Hepatic stellate cell (primary cell): ENCODE measurements at places on chromosomes 12 and 14.
A peak's percentile ranks its signal among the peaks of the same experiment; 100 is the strongest.

DNA sequence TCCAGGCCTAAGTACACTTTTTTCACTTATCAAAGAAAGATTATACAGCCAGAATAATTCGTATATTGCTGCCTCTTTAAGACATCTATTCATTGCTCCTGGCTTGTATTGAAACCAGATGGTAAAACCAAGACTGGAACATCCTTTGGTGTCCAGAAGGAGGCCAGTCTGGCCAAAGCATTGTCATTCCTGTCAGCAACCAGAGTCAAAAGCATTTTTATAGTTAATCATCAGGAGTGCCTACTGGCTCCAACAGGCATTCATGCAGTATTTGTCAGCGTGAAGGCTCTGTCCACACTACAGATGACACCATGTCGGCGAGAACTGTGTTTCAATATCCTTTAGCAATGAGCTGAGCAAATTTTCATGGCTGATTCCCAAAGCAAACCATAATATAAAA is 118.0 kb upstream of the G2E3 start:
- no peak for DNase-seq

DNA sequence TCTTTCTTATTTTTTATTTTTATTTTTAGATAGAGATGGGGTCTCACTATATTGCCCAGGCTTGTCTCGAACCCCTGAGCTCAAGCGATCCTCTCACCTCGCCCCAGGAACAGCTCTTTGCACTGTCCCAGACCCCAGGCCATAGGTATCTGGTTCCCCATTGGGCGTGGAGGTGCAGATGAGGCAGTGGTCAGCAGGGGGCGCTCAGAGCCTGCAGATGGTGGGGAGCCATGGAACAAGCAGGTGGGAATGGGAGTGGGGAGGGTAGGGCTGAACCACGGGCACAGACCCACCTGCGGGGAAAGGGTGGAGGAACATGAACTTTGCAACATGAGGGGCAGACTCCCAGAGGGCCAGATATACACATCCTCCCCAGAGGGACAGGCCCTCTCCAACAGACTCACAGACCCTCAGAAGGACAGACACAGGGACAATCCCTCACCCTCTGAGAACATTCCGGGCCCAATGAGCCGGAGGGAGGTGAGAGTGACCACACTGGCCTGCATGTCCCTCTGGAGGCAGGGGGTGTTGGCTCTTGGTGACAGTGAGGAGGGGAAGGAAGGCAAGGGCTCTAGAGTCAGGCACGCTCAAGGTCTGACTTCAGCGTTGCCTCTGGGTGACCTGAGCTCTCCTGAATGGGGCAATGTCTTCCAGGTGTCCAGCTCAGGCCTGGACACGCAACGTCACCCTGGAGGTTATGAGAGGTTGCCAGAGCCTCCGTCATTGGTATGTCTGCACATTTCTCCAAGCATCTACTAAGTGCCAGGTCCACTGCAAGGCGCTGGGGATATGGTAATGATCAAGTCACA is 34.9 kb downstream of the KRT80 start:
- peak; percentile 76 for DNase-seq

GRCh38 chr14:67851785-67852410 is 32.3 kb downstream of the RAD51B start:
- DNase-seq, result no peak

- no peak for DNase-seq
Observed at GRCh38 chr12:57902478-57902969, 38.8 kb upstream of the ATP23 start.

DNA sequence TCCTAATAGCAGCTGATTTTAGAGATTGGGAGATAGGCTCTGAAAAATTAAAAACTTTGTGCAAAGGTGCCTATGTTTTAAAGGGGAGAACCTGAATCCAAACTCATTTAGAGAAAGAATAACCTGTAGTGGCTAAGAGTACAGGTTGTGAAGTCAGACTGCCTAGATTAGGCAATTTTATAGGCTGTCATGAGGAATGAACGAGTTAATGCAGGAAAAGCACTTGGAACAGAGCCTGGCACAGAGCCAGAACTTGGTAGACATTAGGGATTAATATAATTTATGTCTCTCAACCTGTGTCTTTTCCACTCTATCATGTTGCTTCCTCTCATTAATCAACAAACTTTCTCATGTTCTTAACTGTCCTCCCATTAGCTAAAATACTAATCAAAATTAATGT is 98.1 kb downstream of the WIF1 start:
- no peak for DNase-seq

GRCh38 chr12:66030217-66030781 is 100.3 kb downstream of the LLPH start:
- no peak for DNase-seq

DNA sequence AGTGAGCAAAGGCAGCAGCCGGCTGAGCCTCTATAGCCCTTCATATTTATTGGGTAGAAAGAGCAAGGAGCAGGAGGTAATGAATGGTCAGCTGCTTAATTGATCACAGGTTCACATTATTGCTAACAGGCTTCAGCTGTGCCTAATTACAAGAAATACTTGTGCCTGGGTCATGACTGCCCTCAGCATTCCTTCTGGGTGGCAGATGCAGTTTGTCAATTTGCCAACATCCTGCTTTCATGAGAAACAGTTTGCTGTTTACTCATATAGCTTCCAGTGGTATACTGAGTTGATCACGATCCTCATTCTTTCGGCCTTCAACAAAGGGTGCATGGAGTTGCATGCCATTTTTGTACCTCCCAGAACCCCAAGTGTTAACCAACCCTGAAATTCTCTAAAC is 81.0 kb upstream of the PLEKHG7 start:
- no peak for DNase-seq

DNA sequence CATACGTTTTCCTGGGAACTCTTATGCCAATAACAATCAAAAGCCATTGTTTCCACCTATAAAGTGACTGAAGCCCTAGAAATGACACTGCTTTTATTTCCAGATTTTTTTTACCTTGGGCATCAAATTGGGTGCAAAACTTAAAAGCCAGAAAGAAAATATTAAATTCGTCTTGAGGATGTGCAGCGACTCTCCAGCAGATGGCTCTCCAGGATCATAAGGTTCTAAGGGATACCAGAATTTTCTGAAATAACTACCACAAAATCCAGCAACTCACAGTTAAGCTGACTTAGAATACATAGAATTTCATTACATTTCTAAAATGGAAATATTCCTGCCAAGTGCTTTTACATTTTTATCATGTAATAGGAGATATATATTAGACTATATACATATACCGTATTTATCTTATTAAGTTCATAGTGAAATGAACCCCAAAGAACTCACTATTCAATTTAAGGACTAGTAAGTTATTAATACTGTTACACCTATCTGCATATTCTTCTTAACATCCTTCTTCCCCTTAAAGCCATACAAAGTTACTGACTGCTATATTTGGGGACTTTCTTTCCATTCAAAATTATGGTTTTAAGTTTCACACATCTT is 44.0 kb downstream of the ARMH4 start:
- DNase-seq, result peak; percentile 38

GRCh38 chr12:131550121-131550520 is 160.8 kb upstream of the SFSWAP start:
- no peak for DNase-seq

DNA sequence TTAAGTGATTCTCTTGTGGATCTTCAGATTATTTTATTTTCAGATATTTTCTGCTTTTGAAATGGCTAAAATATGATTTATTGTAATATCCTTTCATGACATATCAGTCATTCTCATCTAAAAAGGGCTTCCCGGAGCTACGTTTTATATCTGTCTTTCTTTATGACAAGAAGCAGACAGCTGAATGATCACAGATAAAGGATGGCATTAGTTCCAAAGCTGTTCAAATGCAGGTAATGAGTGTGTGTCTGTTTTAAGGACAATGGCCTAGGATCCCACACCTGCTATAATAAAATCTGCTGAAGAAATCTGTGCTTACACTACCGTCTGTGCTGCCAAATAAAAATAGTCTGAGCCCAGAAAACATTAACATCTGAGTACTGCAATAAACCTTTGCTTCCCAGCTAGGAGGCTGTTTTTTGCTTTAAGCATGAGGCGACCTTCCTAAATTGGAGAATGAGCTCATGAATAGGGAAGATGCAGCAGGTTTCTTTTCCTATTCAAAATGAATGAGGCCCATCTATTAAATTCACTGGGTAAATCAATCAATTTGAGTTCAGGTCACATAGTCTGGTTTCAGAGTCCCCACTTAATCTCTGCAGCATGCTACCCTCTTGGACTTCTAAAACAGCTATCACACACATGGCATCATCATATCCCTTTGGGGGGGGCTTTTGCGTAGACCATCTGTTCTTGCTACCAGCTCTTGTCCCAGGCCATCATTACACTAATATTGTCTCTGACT is 498.5 kb downstream of the NELL2 start:
- DNase-seq, result no peak

DNA sequence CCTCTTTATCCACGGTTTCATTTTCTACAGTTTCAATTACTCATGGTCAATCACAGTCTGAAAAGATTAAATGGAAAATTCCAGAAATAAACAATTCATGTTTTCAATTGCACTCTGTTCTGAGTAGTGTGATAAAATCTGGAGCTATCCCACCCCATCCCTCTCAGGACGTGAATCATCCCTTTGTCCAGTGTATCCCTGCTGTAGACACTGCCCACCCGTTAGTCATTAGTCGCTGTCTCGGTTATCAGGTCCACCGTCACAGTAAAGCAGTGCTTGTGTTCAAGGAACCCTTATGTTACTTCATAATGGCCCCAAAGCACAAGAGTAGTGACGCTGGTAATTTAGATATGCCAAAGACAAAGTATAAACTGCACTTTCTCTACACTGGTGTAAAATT is 141.0 kb upstream of the LMNTD1 start:
- DNase-seq, result peak; percentile 54

- DNase-seq, result peak; percentile 82
Observed at GRCh38 chr12:12979731-12980259, 20.3 kb downstream of the HEBP1 start.

DNA sequence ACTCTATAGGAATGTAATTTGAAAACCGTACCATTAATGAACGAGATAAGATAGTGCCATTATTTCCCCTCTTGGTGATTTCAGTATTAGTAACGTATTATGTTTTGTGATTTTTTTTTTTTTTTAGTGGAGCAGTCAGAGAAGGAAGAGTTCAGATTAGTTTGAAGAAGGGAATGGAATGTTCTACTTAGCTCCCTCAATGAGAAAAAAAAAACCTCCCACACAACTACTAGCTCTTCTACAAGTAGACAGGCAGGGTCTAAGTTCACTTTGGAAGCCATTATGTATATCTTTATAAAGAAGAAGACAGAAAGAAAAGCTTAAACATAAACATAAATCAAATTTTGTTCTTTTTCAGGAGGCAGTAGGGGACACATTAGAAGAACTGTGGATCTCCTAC is 27.3 kb downstream of the PNMA1 start:
- DNase-seq, result no peak

DNA sequence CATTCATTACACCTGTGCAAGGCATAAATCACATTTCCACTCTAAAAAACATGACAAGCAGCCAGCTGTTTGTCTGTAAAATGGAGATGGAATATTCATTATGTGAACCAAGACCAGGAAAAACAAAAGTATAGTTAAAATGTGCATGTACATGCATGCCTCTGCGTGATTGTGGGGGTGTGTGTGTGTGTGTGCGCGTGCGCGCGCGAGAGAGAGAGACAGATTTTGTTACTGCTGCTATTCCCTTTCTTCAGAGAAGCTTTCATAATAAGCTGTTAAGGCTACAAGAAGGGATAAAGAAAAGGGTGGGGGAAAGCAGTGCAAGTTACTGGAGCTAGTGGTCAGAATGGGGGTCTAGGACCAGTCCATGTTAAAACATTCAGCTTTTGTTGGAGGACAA is 430.3 kb downstream of the NAV3 start:
- no peak for DNase-seq

GRCh38 chr12:62268956-62269355 is 8.8 kb downstream of the USP15 start:
- no peak for DNase-seq

DNA sequence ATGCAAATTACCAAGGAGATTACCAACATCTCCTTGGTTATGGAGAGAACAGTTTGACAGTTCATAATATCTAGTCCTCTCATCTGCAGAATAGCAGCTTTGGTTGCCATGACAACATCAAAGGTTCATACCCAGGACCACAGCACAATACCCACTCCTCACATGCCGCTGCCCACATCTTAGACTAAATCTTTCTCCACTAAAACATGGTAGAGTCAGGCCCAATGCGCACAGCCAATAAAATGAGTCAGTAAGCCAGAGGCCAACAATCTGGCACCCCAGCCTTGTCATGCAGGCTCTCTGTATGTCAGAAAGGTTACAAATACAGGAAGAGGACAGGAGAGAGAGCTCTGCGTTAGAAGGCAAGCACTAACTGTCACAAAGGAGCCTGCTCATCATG is 70.6 kb downstream of the KCNK10 start:
- DNase-seq, result no peak

GRCh38 chr12:105522166-105522825 is 191.8 kb downstream of the C12orf75 start:
- peak; percentile 56 for DNase-seq
